IMR-90 (cell line): ENCODE measurements at places on chromosomes 6 and 20. TPM values are rescaled to one million over a fixed set of nuclear protein-coding genes. Genes with fewer than 3 reads are reported as not detected.

ZNF334 gene
- total RNA-seq = 1.1 and 1.4 TPM in 2 replicates

DNA sequence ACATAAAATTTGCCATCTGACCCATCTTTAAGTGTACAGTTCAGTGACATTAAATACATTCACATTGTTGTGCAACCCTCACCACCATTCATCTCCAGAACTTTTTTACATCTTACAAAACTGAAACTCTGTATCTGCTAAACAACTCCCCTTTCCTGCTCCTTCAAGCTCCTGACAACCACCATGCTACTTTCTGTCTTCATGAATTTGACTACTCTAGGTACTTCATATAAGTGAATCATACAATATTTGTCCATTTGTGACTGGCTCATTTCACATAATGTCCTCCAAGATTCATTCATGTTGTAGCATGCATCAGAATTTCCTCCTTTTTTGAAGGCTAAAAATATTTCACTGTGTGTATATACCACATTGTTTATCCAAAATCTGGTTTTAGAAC is 86.9 kb upstream of the SMLR1 start:
- DNase-seq = no peak

NR2E1 gene
- not detected in 2 replicates for total RNA-seq

ARFGEF3 gene
- under 0.01 TPM in 2 replicates for total RNA-seq

GRCh38 chr20:20582734-20583133 is 129.7 kb downstream of the RALGAPA2 start:
- DNase-seq = no peak
